Right ventricle myocardium inferior (tissue), 1 donor: ENCODE measurements at places on chromosomes 6 and 20.
A peak's percentile ranks its signal among the peaks of the same experiment; 100 is the strongest.

- DNase-seq, result no peak
These were observed 114.0 kb upstream of the FOXO3 start for GRCh38 chr6:108446629-108447150.

GRCh38 chr20:4069751-4070150, 54.4 kb upstream of the RNF24 start:
- no peak for DNase-seq

DNA sequence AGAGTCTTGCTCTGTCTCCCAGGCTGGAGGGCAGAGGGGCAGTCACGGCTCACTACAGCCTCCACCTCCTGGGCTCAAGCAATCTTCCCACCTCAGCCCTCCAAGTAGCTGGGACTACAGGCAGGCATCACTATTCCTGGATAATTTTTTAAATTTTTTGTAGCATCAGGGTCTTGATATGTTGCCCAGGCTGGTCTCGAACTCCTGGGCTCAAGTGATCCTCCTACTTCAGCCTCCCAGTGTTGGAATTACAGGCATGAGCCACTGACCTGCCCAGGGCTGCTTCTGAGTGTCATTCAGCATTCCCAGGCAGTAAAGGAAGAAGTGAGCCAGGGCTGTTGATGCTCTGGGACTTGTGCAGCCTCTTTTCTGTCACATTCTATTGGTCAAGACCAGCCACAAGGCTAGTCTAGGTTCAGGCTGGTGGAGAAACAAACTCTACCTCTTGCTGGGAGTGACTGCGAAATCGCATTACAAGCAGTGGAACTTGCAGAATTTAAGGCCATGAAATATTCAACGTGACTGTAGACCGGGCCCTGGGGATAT, 2.1 kb upstream of the ARFGEF2 start:
- DNase-seq, result no peak

DNA sequence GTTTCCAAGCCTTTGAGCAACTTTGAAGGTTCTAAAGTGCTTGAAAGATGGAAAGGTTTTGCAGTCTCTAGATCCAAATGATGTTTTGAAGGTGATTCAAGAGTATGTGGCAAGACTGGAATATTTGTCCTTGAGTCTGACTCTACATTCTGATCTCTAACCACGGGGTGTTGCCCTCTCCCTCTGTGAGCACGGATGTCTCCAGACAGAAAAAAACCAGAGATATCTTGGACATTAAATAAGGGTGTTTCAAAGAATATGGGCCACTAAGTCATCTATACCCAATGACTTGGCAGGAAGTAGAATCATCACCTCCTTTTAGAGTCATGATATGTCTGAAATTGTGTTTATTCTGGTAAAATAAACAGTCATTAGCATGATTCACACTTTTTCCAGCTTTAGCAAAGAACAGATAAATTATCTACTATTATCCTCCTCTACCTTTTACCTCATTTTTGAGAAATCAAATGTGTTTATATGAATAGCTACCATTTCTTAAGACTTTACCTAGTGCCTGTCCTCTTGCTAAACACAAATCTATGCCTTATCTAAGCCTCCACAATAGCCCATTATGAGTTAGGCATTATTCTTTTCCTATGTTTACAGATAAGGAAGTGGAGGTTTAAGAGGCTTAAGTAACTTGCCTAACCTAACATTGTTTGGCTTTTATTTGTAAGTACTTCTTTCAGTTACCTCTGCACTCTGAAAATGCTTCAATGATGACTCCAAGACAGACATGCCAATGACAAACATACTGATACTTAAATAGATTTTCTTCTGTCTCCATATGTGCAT, 384.4 kb downstream of the BMP2 start:
- no peak for DNase-seq

DNA sequence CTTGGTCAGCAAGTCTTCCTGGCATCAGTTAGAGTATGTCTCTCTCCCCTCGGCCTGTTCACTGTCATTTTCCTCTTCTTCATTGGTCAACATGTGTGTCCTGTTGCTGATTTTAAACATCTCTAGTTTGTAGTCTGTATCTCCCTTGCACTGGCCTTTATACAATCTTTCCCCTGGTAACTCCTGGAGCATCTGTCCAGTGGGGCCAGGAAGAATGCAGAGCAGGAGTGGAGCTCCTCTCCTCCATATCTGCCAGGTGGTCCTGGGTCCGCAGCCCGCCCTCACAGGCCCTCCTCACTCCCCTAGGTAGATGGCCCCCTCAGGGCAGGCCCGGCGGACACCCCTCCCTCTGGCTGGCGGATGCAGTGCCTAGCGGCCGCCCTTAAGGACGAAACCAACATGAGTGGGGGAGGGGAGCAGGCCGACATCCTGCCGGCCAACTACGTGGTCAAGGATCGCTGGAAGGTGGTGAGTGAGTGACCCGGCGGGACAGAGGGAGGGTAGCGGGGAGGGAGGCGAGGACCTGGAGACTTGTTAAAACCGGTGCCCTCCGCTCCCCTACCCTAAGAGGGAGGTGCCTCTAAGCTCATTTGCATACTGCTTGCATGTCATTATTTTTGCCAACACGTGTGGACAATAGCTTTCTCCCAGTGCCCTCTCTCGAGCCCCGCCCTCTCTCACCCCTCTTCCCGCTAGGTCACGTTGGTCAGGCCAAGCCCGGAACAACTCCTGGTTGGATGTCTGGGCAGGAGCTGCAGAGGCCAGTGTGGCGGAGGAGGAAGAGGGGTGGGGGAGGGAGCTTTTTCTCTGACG, 3.2 kb downstream of the TTBK1 start:
- DNase-seq, result no peak

DNA sequence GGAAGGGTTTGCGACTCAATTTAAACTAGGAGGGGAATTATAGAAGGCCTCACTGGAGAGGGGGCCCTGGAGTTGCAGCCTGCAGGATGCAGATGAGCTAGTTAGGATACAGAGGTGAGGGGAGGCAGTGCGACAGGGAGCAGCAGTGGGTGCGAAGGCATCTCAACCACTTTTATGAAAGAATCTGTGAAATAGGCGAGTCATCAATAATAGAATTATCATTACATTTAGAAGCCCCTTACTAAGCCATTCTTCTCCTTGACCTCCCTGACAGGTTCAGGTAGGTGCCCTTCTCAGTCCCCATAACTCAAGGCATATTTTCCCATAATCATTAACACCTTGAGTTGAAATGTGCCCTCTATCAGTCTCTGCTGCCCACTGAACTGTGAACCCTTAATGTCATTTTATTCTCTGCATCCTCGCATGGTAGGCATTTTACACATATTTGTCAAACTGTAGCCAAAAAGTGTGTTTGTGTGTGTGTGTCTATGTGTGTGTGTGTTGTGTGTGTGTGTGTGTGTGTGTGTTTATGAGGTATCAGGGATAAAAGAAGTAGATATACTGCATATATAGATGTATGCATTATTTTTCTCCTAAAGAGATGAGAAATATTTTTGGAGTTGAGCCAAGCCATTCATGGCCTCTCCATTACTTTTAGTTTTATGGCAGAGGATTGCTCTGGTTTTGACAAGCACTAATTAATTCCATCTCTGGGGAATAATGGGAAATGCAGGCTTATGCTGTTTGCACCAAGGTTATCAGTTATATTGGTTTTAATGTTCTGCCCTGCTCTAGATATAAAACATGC, 898.8 kb downstream of the KIF16B start:
- no peak for DNase-seq

DNA sequence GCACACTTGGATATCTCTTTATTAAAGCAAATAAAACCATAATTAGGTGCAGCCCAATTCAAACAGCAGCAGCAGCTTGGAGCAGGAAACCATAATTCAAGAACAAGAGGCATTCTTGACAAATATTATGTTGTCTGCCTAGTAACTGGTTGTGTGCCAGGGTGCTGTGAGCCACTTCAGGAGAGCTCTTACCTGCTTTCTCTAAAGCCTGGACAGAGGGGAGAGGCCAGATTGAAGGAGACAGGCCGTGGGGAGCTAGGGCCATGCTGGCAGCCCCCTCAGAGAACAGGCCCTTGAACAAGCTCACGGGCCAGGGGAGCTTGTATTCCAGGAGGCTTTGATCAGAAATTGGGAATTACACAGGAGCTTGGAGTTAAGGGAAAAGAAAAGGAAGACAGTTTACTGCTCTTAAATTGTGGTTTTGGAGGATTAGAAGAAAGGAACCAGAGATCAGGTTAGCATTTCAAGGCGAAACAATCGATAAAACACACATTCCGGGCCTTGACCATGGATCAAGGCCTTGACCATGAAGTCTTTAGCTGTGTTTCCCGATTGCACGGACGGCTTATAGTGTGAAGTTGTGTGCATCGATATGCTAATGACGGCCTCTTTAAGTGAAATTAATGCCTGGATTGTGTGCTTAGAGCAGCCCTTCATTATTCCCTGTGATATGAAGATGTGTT, 69.8 kb upstream of the NKX2-2 start:
- DNase-seq, result no peak

GRCh38 chr6:169098116-169098515, 155.5 kb downstream of the THBS2 start:
- no peak for DNase-seq

- no peak for DNase-seq
These were observed 555.5 kb downstream of the PTPRT start for GRCh38 chr20:42634156-42634555.

- no peak for DNase-seq
These were observed 634.0 kb upstream of the PTCHD4 start for GRCh38 chr6:48744948-48745347.

GRCh38 chr6:167735951-167736288, 90.8 kb upstream of the AFDN start:
- no peak for DNase-seq

- DNase-seq, result no peak
These were observed 170.1 kb downstream of the CLIC5 start for GRCh38 chr6:45845567-45845966.

DNA sequence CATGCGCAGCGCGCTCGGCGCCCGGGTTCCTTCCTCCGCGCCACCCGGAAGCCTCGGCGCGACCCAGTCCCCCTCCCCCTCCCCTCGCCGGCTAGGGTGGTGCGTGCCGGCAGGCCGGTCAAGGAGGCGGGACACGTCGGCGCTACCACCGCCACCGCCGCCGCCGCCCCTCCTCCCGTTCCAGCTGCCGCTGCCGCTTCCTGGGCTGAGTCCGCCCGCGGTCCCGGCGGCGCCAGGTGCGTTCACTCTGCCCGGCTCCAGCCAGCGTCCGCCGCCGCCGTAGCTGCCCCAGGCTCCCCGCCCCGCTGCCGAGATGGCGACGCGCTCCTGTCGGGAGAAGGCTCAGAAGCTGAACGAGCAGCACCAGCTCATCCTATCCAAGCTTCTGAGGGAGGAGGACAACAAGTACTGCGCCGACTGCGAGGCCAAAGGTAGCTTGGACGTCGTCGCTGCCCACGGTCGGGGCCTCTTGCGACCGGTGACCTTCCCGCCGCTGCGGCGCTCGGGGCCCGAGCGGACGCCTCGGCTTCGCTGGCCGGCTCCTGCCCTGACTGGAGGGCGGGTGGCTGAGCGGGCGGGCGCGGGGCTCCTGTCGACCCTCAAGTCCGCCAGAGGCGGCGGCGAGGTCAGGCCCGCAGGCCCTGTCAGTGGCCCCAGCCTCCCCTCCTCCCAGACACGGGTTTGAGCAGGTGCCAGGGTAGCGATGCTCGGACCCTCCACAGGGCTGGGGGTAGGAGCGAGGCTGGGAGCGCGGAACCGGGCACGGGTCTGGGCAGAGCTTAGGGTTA, at the start of gene SMAP1:
SMAP1 (plus strand) TSS at position 173 of the 788 bp plus-strand sequence; CDS start at position 314, 141 bp downstream.
- peak; percentile 97 for DNase-seq

DNA sequence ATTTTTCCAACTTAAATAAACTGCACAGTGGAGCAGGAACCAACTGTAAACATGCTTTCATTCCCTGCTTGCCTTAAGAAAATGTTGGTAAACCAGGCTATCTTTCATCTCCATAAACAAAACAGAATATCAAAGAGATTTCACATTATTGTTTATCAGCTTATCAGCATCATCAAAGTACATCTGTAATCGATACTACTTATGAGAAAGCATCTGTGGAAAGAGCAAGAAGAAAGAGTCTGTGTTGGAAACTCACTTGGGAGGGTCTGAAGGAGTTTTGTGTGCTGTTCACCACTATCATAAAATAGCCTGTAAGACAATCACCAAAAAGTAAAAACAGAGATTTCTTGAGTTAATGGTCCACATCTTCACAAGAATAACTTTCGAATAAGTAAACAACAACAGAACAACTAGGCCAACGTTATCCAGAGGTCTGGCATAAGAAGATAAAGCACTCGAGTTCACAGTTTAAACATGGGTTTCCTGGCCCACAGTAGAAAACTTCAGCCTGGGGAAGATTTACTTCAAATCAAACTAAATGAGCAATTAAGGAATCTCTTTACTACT, 47.9 kb downstream of the EPB41L2 start:
- no peak for DNase-seq

- DNase-seq, result no peak
These were observed 222.0 kb downstream of the ATXN1 start for GRCh38 chr6:16539086-16539931.

DNA sequence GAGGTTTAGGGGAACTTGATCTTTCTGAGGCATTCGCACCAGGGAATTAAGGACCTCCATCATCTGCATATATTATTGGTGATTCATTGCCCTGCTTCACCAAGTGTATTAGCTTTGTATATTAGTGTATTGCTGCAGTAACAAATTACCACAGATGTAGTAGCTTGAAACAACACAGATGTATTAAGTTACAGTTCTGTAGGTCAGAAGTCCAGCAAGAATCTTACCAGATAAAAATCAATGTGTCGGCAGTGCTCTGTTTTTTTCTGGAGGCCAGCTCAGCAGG, 65.8 kb downstream of the HMGN3 start:
- no peak for DNase-seq

- DNase-seq, result no peak
These were observed 369.4 kb upstream of the IMPG1 start for GRCh38 chr6:76441875-76442274.

DNA sequence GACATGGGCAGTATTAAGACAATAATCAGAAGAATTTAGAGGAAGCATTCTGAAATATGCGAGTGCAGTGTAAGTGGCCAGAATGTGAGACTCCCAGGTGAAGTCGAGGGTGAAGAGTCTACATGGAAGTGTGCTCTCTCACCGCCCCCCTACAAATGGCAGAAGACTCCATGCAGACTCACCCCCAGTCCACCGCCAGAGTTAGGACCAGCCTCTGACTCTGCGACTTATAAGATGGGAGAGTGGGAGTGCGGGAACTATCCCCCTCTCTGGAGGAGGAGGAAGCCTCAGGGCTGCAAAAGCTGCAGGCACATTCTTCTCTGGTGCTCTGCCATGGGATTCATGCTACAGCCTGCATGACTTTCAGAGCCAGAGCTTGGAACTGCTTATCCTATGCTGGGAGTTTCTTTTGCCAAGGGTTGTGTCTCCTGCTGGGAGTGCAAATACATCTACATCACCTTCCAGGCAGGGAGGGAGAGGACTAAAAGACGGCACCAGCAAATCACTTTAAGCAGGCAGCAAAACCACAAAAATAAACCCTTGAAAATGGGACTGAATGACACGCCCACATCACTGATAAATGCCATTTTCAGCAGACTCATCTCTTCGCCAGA, 206.7 kb upstream of the SULF2 start:
- DNase-seq, result no peak

- peak; percentile 61 for DNase-seq
These were observed 2.1 kb upstream of the LAMA5 start for GRCh38 chr20:62368976-62369814.

DNA sequence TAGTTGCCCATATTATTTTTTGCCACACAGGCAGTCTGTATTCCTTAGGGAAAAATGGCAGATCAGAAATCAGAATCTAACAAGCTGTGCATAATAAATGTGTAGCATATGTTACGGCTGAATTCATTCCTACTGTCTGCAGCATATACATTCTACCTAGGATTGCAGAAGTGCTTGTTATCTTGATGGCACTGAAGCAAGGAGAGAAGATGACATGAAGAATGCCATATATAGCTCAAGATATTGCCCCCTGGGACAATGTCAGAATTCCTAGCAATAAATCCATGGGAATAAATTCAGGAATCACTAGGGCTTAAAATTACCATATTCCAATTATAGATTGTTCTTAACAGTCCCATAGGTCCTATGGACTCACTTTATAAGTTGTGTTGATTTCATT, 293.0 kb upstream of the CNR1 start:
- no peak for DNase-seq
